Vagina (tissue), 2 donors: ENCODE measurements at places on chromosomes 1 and 21. TPM values are rescaled to one million over a fixed set of nuclear protein-coding genes. Genes with fewer than 3 reads are reported as not detected.

The CADM3 gene
- 23.8 TPM for total RNA-seq

The PADI1 gene
- 46.4 TPM for total RNA-seq

DNA sequence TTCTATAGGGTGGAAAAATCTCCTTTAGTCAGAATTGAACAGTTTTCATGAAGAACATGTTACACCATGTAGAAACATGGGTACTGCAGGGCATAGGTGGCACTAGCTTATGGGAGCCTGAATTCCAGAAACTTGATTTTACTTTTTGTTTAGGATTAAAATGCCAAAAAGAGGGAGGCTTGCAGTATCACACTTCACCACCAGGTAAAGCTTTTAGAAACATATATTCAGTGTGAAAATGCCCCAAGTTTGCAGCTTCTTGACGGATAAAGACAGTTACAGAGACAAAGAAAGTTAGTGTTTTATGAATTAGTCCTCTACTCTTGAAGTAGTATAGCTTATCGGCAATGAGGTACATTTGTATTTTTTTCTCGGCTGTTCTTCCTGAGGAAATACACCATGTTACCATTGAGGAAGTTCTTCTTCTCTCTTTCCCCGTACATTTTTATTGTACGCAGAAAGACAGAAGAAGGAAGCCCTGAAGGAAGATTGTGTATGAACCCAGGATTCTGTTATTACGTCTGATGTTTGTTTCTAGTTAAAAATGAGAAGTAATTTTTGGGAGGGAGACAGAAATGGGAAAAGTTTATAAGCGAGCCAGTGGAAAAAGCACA lies 66.1 kb downstream of the PBX1 start:
- no peak for DNase-seq

- DNase-seq: no peak
These were observed 28.9 kb upstream of the DMRTB1 start for GRCh38 chr1:53430261-53430660.

GRCh38 chr1:18557621-18558465 lies 72.8 kb upstream of the PAX7 start:
- no peak for DNase-seq

GRCh38 chr1:21932127-21932526 lies 5.0 kb downstream of the HSPG2 start:
- DNase-seq: no peak

DNA sequence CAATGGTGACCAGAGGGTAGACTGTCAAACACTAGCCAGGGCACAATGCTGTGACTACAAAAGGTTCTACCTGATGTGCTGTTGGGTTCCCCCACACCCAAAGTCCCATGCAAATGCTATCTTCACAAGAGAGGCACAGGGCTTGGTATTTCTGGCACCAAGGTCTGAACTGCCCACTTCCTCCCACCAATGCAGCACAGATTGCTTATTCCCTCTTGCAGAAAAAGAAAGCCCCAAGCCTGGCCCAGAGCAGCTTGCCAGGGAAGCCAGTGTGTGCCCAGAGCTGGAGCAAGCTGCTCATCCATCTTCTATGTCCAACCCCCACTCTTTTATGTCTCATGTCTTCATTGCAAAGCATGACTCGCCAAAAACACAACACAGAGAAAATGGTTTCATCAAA lies 149.4 kb upstream of the CAMK1G start:
- no peak for DNase-seq

- DNase-seq: no peak
These were observed 1545.1 kb downstream of the AMY1C start for GRCh38 chr1:105294838-105295237.

GRCh38 chr1:80468356-80468755 lies 1332.4 kb upstream of the ADGRL2 start:
- no peak for DNase-seq

DNA sequence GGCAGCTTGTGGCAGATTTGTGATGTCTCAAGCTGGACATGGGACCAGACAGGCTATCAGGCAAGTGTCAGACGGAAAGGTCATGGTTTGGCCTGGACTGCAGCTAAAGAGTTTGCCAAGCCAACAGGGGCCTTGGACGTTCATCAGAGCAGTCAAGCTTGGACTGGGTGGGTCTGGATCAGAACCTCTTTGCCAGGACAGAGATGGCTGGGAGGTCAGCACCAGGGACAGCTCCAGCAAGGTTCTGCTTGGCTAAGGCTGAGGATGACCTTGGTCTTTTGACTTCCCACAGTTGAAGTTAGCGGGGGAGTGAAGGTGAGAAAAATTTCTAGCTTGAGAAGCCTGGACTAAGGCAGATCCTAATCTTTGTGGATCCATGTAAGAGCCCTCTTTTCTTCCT lies 68.1 kb downstream of the GRIK3 start:
- no peak for DNase-seq
